Spinal cord (tissue), 10 donors: ENCODE measurements at places on chromosomes 11 and 22.

- no peaks in the 10 kb centered on the region for H3K36me3 ChIP-seq
- H3K4me3 ChIP-seq = peak overlapping the region; percentile 62
- no peaks in the 10 kb centered on the region for H3K27me3 ChIP-seq
- peak overlapping the region; percentile 99 for H3K27ac ChIP-seq
- H3K4me1 ChIP-seq = peaks cover 44% of the 10 kb centered on the region
Measured at GRCh38 chr11:121654843-121655536, 202.2 kb upstream of the SORL1-AS1 start.

DNA sequence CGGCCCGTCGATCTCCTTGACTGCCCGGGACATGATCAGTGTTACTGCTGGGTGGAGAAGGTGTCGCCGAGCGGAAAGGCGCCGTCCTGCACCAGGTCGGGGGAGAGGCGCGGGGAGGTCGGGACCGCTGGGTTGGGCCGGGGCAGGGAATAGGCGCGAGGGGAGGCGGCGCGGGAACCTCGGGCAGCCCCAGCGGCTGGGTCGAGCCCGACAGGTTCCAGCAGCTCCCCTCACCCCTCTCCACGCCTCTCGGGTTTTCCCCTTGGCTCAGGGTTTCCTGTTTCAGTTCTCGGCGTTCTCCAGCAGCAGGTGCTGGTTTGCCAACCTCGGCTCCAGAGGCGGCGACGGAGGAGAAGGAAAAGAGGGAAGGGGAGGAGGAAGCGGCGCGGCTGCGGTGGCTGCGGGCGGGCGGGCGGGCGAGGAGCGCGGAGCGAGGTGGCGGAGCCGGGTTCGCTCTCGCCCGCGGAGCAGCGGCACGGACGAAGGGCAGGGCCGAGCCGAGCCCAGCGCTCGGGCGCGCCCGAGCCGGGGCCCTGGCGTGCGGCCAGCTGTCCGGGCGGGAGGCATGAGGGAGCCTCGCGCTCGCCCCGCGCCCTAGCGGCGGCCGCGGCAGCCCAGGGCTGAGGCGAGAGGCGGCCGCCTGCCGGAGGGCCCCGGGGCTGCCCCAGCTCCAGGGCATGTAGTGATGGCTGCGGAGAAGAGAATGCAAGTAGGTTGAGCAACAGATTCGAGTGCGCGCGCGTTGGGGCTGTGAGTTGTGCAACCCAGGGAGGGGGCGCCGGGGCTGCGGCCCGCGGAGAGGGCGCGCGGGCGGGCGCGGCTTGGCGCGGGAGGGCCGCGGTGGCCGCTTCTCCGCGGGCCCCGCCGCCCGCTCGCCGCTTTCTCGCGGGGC is at the start of gene ZC3H12C:
TSS of gene ZC3H12C (plus strand) at position 878 of the 892 bp plus-strand sequence. CDS start 20 bp downstream, outside the sequence.
- H3K4me3 ChIP-seq = peak within 1 kb of the TSS; percentile 72
- H3K4me1 ChIP-seq = peaks cover 10% of the 10 kb centered on the region
- peak; percentile 97 for DNase-seq
- H3K36me3 ChIP-seq = no peaks in the 10 kb centered on the region
- no peaks in the 10 kb centered on the region for H3K27me3 ChIP-seq

GRCh38 chr11:69460540-69461257 is 20.8 kb upstream of the LINC01488 start:
- H3K27me3 ChIP-seq = no peaks in the 10 kb centered on the region
- peaks cover 22% of the 10 kb centered on the region for H3K4me1 ChIP-seq
- no peak overlapping the region for H3K27ac ChIP-seq
- no peaks in the 10 kb centered on the region for H3K36me3 ChIP-seq

- H3K27ac ChIP-seq = no peak overlapping the region
- peaks cover 31% of the 10 kb centered on the region for H3K4me1 ChIP-seq
- H3K27me3 ChIP-seq = no peaks in the 10 kb centered on the region
- no peaks in the 10 kb centered on the region for H3K36me3 ChIP-seq
- DNase-seq = no peak
Measured at GRCh38 chr11:119891055-119891768, 162.2 kb upstream of the NECTIN1 start.

DNA sequence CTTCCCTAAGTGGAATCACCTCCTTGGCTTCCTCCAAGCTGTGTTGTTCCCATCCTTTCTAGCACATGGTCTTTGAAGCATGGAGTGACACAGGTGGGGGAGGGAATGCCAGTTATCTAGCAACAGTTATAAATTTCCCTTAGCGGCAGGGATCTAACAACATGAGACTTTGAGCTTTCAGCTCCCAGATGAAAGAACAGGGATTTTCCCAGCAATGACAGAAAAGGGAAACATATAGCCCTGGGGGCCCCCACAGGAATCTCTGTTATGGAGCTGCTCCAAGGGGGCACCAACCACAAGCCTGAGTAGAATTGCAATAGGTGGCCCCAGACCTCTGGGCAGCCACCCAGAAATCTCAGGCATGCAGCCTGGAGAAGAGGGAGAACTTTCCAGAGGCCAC is 163.0 kb downstream of the GRIK4 start:
- H3K27me3 ChIP-seq = no peaks in the 10 kb centered on the region
- no peak for DNase-seq
- no peaks in the 10 kb centered on the region for H3K36me3 ChIP-seq
- no peak overlapping the region for H3K4me3 ChIP-seq

DNA sequence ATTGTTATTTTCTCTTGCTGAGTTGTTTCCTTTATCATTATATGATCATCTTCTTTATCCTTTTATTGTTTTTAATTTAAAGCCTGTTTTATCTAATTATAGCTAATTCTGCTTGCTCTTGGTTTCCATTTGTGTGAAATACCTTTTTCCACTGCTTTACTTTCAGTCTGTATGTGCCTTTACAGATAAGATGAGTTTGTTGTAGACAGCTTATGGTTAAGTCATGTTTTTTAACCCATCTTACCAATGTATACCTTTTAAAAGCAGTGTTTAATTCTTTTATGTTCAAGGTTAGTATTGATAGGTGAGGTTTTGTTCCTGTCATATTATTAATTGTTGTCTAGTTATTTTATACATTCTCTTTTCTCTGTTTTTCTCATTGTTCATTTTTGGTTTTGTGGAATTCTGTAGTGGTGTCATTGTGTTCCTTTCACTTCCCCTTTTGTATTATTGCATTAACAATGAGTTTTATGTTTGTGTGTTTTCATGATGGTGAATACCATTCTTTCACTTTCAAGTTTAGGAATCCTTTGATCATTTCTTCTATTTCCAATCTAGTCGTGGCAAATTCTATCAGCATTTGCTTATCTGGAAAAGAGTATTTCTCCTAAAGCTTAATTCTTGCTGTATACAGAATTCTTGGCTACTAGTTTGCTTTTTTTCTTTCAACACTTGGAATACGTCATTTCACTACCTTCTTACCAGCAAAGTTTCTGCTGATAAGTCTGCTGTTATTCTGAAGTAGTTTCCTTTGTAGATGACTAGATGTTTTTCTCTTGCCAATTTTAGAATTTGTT is 21.8 kb downstream of the OR5AN1 start:
- H3K36me3 ChIP-seq = no peaks in the 10 kb centered on the region
- DNase-seq = no peak
- H3K4me3 ChIP-seq = no peak overlapping the region
- H3K27me3 ChIP-seq = no peaks in the 10 kb centered on the region
- H3K27ac ChIP-seq = no peak overlapping the region
- H3K4me1 ChIP-seq = no peaks in the 10 kb centered on the region

DNA sequence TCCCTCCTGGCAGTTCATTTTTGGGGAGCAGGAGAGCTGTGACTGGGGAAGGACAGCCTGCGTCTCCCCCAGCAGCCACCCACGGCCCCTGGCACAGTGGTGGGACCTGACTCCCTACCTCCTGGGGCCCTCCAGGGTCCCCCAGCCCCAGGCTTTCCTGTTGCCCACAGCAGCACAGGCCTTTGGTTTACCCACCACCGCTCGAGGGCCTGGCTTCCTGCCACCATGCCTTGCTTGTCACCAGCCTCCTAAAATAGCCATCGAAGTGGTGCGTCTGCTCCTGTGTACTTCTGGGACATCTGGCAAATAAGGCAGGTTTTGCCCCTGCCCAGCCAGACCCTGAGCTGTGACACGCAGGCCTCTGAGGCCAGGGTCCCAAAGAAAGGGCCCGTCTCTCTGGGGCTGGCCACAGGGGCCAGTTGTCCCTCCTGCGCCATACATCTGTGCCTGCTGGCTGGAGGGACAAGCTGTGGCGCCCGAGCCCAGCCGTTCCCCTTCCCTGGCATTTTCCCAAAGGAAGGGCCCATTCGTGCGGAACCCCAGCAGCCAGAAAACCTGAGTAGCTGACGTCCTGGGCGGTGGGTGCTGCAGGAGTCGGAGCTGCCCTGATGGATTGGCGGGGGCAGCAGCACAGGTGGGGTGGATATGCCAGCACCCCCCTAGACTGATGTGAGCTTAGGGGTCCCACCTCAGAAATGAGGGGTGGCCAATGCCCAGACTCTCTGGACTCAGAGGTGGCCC is 14.6 kb downstream of the PHLDA2 start:
- peaks cover 4% of the 10 kb centered on the region for H3K4me1 ChIP-seq
- no peaks in the 10 kb centered on the region for H3K36me3 ChIP-seq
- DNase-seq = no peak
- no peak overlapping the region for H3K27ac ChIP-seq
- no peak overlapping the region for H3K4me3 ChIP-seq

GRCh38 chr22:42959576-42960509 is 55.1 kb downstream of the PACSIN2 start:
- no peaks in the 10 kb centered on the region for H3K27me3 ChIP-seq
- DNase-seq = peak; percentile 54
- no peaks in the 10 kb centered on the region for H3K36me3 ChIP-seq
- peaks cover 26% of the 10 kb centered on the region for H3K4me1 ChIP-seq

- no peaks in the 10 kb centered on the region for H3K27me3 ChIP-seq
- no peaks in the 10 kb centered on the region for H3K36me3 ChIP-seq
- peaks cover 16% of the 10 kb centered on the region for H3K4me1 ChIP-seq
- H3K27ac ChIP-seq = peak overlapping the region; percentile 69
- peak; percentile 86 for DNase-seq
- no peak overlapping the region for H3K4me3 ChIP-seq
Measured at GRCh38 chr11:30392221-30392784, 69.4 kb downstream of the ARL14EP start.

- no peaks in the 10 kb centered on the region for H3K4me1 ChIP-seq
- DNase-seq = no peak
- H3K4me3 ChIP-seq = no peak overlapping the region
- H3K27ac ChIP-seq = no peak overlapping the region
Measured at GRCh38 chr22:33044112-33044511, 14.1 kb downstream of the SYN3 start.

GRCh38 chr22:46068593-46069491 is 81.5 kb upstream of the PPARA start:
- peaks cover 4% of the 10 kb centered on the region for H3K36me3 ChIP-seq
- peaks cover 45% of the 10 kb centered on the region for H3K4me1 ChIP-seq
- H3K27ac ChIP-seq = peak overlapping the region; percentile 99

GRCh38 chr11:82577246-82577645 is 156.4 kb downstream of the FAM181B start:
- no peaks in the 10 kb centered on the region for H3K36me3 ChIP-seq
- no peak for DNase-seq
- no peak overlapping the region for H3K27ac ChIP-seq
- no peaks in the 10 kb centered on the region for H3K4me1 ChIP-seq

- DNase-seq = peak; percentile 70
- no peaks in the 10 kb centered on the region for H3K36me3 ChIP-seq
- no peak overlapping the region for H3K27ac ChIP-seq
- peaks cover 29% of the 10 kb centered on the region for H3K4me1 ChIP-seq
- H3K27me3 ChIP-seq = no peaks in the 10 kb centered on the region
Measured at GRCh38 chr22:27238935-27239510, 562.5 kb downstream of the MN1 start.

DNA sequence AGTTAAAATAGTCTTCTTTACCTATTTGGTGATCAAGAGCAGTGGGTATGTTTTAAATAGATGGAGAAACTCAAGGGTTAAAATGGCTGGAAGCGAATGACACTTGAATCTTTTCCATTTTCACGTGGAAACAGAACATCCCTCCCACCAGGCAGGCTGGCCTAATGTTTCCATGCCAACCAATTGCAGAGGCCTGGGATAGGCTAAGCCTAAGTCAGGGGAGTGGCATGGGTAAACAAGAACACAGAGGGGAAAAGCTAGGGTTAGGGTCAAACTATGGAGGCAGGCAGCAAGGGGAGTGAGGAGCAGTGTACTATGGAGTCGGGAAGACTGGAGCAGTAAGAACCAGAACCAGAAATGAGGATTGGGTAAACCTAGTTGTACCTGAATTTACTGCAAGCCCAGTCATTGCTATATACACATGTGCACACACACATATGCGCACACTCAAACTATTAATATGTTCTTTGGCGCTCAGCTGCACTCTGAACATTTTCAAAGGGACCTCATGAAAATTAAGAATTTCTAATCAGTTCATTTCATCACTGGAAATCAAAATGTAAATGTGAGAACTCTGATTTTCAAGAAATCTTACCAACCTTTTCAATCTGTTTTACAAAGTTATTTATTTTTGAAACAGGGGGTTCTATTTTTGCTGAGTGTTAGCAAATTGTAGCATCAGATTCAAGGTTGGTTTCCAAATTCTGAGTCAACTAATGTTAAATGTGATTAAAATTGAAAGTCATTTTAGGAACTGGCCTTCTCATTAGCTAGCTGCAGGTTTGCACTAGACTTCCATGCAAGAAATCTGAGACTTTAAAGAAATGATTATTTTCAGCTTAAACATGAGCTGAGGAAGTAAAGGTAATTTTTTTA is 327.0 kb upstream of the CCDC90B start:
- H3K36me3 ChIP-seq = no peaks in the 10 kb centered on the region
- H3K4me3 ChIP-seq = no peak overlapping the region
- peaks cover 5% of the 10 kb centered on the region for H3K4me1 ChIP-seq
- no peaks in the 10 kb centered on the region for H3K27me3 ChIP-seq
- H3K27ac ChIP-seq = no peak overlapping the region
- no peak for DNase-seq

DNA sequence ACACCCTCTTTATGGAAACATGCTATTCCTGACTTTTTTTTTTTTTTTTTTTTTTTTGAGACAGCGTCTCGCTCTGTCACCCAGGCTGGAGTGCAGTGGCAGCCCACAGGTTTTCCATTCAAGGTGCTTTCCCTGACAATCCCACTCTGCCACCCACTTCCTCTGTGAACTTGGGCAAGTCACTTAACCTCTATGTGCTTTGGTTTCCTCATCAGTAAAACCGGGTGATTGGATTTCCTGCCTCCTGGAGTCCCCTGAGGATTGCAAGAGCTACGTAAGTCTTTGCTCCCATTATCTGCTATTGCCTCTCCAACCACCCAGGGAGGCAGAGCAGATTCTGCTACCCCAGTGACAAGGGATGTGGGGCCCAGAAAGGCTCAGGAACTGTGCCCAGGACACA is 54.1 kb downstream of the CELSR1 start:
- peaks cover 20% of the 10 kb centered on the region for H3K4me1 ChIP-seq
- no peak overlapping the region for H3K27ac ChIP-seq
- no peak for DNase-seq
